ENCODE measurements at places on chromosomes 12 and 14.
A peak's percentile ranks its signal among the peaks of the same experiment; 100 is the strongest.

DNA sequence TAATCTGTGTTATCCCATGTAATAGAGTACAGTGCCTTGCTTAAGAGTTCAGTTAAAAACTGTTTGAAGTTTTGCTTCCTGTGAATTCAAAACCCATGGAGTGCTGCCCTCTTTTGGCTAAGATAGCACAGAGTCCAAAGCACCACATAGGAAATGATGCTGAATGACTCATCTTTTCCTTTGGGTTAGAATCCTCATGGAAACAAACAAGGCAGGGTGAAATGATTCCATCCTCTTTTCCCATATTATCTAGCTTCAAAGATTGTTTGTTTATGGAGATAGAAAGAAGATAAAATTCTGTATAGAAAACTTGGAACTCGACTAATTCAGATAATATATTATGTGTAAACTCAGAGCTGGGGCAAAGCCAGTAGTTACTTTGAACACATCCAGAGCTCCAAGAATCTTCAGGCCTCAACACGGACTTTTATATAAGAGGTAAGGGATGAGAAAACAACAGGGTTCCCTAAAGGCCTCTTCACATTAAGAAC is 87.4 kb downstream of the OTOGL start:
- DNase-seq, result peak; percentile 90

DNA sequence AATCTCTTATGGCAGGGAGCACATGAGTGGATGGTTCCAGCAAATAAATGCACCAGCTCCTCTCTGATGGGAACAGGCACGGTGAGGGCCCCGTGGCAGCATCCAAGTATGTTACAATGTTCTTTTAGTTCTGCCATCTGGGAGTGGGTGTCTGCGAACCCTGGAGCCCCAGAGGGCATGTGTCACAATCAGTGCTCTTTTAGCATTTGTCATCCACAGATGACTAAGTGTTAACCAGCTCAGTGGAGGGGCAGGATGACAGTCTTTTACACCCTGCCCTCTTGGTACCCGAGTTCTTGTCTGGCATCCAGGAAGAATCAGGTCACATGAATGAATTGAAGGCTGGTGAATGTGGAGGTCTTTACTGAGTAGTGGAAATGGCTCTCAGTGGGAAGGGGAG is 560.4 kb upstream of the FLRT2 start:
- peak; percentile 82 for DNase-seq

DNA sequence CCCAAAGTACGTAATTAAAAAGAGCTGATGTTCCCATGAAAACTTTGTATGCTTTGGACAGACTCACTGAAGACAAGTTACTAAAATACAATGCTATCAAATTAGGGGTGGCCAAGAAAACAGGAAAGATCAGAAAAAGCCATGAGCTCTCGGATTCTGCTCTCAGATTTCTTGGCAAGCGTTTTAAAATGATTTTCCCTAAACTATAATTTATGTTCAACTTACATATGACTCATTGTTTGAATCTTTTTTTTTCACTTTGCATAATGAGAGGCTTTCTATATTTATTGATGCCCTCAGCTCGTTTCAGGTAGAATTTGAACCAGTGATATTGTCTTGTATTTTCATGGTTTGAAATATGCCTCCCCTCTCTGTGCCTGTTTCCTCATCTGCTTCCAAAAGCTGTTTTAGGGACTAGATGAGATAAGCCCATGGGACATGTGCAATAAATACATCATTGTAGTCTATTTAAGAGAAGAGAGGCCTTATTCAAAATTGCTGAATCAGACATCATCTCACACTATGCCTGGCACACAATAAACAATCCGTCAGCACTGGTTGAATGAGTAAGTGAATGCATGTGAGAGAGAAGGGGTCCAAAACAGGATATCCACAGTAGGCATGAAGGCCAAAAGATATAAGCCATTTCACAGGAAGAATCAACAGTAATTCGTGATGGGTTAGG is 4.7 kb upstream of the IPO8 start:
- DNase-seq, result no peak

GRCh38 chr14:31170411-31170810 is 37.2 kb downstream of the HECTD1 start:
- peak; percentile 33 for DNase-seq

- DNase-seq, result no peak
Measured at GRCh38 chr12:49548822-49549648, 10.2 kb downstream of the KCNH3 start.

GRCh38 chr12:121038861-121039668 is at the start of gene OASL:
Gene OASL, minus strand, starts transcription at chr12:121039246. Its CDS starts 275 bp downstream, at chr12:121038971.
- DNase-seq, result peak; percentile 52

DNA sequence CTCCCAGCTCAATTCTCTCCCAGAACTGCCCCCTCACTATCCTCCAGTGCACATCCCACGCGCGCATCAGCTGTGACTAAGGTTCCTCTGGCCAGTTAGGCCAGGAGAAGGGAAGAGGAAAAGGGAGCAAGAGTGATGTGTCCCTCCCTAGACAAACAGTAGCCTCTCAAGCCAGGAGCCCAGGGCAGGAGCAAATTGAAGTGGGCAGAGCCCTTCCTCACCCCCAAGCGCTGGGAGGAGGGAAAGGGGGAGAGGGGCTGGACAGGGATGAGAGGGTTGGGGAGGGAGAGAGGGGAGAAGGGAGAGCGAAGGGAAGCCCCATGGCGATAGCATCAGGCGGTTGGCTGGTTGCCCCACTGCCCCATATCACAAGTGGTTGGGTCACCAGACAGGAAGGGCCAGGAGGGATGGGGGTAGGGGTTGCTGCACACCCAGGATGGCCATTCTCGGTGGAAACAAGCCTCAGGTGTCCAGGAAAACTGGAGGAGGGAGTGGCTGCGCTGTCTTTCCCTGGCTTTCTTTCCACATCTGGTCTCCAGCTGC is 1.1 kb downstream of the CD63 start:
- peak; percentile 25 for DNase-seq

GRCh38 chr12:47277972-47278448 is 198.3 kb upstream of the AMIGO2 start:
- peak; percentile 98 for DNase-seq

GRCh38 chr12:120583478-120584030 is 2.4 kb upstream of the POP5 start:
- peak; percentile 33 for DNase-seq

DNA sequence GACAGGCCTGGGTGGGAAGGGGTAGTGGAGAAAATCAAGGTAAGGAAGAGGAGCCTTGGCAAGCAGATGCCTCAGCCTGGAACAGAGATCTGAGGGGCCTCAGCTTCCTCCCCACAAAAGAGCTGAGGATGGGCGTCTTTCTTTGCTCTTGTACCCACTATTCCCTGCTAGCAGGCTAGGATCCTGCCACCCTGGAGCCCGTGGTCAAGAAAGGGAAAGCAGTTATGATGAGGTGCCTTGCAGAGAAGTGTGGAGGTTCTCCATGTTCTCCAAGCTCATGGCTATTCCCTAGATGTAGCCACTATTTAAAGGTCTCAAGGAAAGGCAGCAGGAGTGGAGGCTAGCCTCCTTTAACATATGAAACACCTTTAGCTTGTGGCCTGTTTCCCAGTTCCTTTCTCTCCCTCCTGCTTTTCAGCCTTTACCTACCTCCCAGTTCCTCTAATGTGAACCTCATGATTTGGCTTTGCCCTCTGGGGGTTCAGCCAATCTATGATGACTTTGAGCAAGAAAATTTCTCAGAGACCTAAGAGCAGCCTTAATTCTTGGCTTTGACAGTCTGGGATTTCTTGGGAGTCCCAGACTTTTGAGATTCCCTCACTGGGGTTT is 1.1 kb downstream of the IKZF4 start:
- DNase-seq, result no peak

- DNase-seq, result peak; percentile 49
Measured at GRCh38 chr14:60197629-60198303, 32.6 kb upstream of the DHRS7 start.

GRCh38 chr14:68369281-68370056 is 423.4 kb downstream of the ZFP36L1 start:
- no peak for DNase-seq

DNA sequence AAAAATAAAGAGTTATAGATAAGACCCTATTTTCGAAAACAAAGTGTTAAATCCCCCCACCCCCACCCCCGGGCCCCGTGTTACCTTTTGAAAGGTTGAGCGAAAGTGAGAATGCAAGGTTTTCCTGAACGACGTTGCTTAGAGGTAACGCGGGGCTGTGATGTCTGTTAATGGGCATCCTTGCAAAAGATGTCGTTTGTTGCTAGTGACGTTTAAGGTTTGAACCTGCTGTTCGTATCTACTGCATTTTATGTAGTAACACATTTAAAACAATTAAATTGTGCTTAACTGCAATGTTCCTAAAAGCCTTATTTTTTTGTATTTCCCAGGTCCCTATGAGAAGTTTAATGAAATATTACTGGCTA is 1.2 kb downstream of the CPSF6 start:
- peak; percentile 19 for DNase-seq

- DNase-seq, result peak; percentile 38
Measured at GRCh38 chr12:91140026-91140931, 29.0 kb upstream of the LUM start.

- no peak for DNase-seq
Measured at GRCh38 chr14:81263777-81264410, 43.1 kb upstream of the GTF2A1 start.

- no peak for DNase-seq
Measured at GRCh38 chr12:26304273-26304672, 108.9 kb downstream of the SSPN start.

GRCh38 chr12:113050795-113051194 is 5.7 kb upstream of the DTX1 start:
- DNase-seq, result no peak

DNA sequence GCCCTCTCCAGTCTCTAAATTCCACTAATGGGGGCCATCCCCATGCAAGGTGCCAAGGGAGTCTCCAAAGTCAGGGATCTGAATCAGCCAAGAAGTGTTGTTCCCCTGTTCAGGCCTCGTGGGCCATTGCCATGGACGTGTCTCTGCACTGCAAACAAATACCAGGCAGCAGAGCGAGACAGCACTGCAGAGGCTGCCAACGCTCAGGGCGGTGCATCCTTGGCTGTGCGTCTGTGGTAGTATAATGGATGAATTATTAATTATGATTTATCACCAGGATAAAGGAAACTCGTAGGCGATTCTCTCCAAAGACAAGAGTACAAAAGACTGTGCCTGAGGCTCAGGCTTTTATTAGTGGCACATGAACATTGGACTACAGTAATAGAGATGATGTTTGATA is 122.3 kb upstream of the NTF3 start:
- no peak for DNase-seq

- DNase-seq, result no peak
Measured at GRCh38 chr14:77106666-77107065, 8.6 kb downstream of the CIPC start.
